EH (cell line): ENCODE measurements at places on chromosomes 12 and 14.

DNA sequence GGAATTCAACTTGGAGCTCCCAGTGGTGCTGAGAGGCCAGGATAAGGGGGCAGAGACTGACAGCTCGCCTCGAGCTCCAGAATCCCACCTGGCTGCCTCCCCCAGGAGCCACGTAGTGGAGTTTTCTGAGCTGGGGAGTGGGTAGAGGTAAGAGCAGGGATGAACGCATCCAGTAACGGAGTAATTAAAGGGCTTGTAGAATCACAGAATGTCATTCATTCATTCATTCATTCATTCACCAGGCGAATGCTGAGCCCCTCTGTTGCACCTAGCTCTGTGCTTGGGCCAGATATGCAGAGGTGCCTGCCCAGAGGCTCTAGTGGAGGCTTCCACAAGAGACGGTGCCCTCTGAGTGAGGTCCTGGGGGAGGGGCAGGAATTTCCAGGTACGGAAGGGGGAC, 8.1 kb downstream of the FAM181A start:
- DNase-seq: no peak

DNA sequence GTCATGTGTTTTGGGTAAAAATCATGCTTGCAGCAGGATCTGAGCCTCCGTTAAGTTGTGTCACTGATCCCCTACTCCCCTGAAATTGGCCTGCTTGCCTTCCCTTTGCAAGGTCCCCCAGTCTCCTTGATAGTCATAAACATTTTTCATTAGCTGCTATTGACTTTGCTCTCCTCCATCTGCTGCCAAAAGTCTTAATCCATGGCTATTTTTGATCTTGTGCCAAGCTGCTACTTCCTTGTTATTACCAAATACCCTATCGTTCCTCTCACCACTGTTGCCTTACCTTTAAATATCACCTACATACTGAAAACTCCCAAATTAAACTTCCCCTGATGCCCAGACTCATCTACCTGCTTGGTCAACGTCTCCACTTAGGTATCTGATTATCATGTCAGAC, 148.3 kb downstream of the PHLDA1 start:
- no peak for DNase-seq

DNA sequence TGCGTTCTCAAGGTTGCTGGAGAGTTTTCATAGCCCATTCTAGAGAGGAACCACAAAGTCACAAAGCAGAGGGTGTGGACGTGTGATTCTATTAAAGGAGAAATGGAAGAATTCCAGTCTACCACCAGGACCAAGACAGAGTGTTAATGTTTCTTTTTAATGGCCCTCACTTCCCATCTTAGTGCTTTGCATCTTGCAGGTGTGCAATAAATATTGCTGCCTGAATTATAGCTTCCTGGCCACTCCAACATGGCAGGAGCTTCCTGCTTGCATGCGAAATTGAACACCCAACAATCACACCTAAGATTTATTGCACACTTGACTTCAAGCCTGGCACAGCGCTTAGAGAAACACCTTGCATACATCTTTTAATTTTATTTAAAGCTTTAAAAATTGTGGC, 22.4 kb upstream of the PPP1CC start:
- no peak for DNase-seq

GRCh38 chr14:48536318-48536717, 860.9 kb upstream of the MDGA2 start:
- DNase-seq: no peak

DNA sequence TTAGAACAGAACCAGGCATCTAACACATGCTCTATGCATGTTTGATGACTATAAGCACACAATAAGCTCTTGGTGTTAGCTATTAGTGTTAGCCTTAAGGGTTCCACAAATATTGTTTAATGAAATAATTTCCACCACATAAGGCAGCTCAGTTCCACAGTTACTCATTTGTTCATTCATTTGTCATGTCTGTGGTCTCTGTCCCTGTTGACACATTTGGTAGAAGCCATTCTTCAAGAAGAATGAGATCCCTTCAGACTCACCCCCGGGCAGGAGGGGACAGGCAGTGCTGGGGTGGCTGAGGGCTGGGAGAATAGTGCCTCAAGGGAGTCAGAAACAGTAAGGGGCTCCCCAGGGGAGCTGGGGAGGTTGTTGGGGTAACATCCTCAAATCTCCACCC, 3.7 kb upstream of the FAIM2 start:
- DNase-seq: no peak

DNA sequence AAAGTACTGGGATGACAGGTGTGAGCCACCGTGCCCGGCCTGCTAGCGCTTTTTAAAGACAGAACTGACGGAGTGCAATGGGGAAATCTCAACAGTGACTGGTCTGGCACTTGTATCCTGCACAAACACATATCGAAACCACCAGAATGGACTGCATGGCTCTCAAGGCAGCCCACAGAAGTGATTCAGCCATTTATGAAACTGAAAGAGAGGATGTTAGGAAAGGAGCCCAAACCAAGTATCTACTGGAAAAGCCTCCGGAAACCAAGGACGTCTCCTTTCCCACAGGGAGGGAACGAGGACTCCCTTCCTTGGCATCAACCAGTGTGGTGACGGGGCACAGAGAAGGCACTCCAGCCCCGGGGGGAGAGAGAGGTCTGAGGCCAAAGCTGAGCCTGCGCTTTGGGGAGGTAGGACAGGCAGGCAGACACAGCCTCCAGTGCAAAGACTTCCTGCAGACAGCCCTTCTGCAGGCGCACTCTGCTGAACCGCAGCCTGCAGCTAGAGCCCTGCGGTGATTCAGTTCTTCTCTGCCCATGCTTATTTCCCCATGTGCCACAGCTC, 16.5 kb downstream of the SLC15A4 start:
- DNase-seq: no peak

DNA sequence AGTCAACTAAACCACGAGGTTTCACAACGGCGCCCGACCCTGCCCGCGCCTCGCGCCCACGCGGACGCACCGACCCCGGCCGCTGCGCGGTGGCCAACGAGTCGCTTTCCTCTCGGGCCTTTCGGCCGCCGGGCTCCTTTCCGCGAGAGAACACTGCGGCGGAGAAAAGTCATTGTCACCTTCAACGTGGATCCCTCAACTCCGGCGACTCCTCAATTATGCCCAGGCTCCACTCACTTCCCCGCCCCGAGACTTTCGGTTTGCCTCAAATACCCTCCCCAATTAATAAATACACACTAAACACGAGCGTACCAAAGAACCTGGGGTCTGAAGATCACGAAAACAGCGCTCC, 450 bp downstream of the SINHCAF start:
- no peak for DNase-seq

- peak; percentile 85 for DNase-seq
Measured at GRCh38 chr12:67940780-67941243, 48.4 kb upstream of the IFNG-AS1 start.

DNA sequence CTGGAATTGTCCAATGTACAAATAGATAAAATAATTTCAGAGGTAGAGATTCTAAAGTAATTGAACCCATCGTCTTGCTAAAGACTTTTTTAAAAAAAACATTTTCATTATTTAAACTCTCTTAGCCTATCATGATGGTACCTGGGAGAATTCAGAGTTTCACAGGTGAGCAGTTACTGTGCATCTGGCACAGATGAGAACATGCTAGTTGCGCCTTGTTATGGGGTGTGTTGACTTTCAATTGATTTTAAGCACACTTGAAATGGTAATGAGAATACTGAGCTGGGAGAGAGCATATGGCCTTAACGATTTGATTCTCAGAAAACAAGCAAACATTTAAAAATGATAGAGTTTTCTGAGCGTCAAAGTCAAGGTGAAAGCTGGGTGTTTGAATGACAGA, 66.6 kb downstream of the FLRT2 start:
- DNase-seq: no peak

DNA sequence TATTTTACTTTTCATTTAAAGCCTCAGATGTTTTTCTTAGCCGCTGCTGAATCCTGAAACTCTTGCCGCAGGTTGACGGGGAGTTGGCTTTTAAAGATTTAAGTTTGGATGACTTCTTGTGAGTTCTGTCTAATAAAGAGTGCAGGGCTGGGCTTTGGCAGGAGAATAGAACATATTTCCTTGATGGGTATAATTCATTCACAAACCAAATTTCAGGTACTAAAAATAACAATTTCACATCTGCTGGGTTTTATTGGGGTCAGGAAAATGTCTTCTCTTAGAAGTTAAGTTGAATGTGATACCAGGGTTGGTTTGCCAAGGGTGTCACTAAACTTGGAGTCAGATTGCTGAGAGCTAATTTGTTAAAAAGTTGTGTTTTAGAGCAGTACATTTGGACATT, 9.7 kb downstream of the SP1 start:
- no peak for DNase-seq

- DNase-seq: no peak
Measured at GRCh38 chr14:104563191-104563741, 16.3 kb upstream of the C14orf180 start.

DNA sequence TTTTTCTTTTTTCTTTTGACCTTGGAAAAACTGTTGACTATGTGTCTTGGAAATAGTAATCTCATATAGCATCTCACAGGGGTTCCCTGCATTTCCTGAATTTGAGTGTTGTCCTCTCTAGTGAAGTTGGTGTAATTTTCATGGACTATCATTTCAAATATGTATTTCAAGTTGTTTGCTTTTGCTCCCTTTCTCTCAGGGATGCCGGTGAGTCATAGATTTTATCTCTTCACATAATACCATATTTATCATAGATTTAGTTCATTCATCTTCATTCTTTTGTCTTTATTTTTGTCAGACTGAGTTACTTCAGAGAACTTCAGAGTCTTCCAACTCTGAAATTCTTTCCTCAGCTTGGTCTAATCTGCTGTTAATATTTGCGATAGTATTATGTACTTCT, 1320.6 kb downstream of the LRFN5 start:
- DNase-seq: no peak

DNA sequence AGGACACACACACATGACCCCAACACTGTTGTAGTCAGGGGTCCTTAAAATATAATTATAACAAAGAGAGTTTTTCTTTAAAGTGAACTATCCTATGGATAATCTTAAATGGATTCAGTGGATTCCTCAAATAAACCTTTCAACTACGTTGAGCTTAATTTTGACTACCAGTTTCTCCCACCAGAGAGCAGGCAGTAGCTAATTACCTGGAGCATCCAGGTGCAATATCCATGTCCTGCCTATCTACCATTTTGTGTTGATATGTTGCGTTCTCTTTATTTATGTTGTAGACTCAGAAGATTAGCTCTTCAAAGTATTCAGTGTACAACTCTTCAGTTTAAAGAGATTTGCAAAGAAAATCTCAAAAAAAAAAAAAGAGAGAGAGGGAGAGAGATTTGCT, 127.2 kb upstream of the GZMB start:
- no peak for DNase-seq

GRCh38 chr12:12070674-12071656, at the start of gene BCL2L14:
TSS of gene BCL2L14 (plus strand) at chr12:12070939. CDS start at chr12:12079306, 8,367 bp downstream.
- peak; percentile 35 for DNase-seq

- peak; percentile 97 for DNase-seq
Measured at GRCh38 chr14:104973135-104973384, 5.1 kb downstream of the AHNAK2 start.

DNA sequence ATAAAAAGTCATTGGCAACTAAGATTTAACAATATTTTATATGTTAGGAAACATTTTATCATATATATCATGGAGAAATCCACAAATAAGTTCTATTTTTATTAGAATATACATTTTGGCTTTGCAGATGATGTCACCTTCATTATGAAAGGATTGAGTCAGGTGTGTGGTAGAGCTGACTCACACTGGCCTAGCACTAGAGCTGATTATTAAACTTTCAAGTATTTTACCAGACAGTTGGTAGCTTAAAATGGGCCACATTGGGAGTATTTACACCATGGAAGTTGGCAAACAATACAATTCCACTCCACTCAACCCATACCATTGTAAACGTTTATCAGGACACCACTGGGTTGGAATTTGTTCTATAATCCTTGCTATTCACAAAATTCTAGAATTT, 1036.6 kb downstream of the TRHDE start:
- no peak for DNase-seq

DNA sequence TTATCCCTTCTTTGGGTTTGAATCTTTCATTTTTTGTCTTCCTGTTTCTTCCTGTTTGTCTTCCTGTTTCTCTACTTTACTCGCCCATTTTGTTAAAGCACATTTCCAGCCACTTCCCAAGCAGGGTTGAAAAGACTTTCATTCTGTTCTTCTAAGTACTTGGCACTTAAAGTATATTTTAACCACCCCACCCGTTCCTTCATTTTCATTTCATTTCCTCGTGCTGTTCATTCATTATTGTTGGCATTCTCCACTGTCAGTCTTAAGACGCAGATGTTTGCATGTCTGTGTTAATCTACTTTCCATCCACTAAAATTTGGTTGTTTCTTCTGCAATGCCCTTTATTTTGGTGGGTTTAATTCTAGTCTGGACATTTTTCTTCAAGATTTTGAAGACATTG, 49.0 kb downstream of the SUDS3 start:
- no peak for DNase-seq

GRCh38 chr14:101480022-101480746, 81.1 kb upstream of the DIO3 start:
- DNase-seq: no peak

DNA sequence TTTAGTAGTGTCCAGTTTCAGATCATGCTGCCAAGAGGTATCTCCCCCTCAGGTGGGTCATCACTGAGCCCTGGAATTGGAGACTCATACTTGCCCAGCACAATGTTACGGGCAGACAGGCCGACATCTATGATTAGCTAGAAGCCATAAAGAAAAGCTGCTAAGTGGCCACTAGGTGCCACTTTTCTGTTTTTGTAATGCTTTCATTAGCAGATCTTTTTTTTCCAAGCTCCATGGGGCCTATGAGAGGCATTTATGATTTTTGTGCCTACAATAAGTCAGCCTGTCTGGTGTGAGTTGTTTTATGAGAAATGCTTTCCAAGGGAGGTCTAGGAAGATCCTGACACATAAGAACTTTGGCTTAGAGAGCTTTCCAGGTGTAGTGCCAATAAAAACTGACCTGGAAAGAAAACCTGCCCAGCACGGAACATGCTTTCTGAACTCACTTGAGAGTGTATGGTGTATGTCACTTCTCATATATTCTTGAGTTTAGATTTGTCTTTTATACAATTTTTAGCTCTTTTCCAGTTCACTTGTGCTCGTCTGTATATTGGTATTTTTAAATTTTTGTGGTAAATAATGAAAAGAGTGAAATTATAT, 21.8 kb upstream of the SMCO2 start:
- peak; percentile 70 for DNase-seq

- no peak for DNase-seq
Measured at GRCh38 chr12:17076028-17076744, 470.2 kb upstream of the LMO3 start.

DNA sequence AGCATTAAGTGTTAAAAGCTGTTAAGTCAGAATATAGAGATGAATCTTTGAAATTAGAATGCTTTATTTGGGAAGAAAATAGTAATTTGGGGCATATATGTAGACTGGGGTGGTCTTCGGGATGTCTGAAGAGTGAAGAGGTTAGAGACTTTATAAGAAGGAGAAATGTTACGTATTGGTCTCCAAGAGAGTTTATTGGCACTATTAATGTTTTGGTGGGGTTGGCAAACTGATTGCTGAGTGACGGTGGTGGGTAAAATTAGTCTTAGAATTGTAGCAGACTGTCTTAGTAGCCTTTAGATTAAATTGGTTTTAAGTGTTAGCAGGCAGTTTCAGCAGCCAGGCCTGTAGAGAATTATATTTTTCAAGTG, 4.9 kb upstream of the ATP23 start:
- no peak for DNase-seq
